ENCODE measurements at places on chromosomes 16 and 17. TPM values are rescaled to one million over a fixed set of nuclear protein-coding genes. Genes with fewer than 3 reads are reported as not detected.

The NPB gene
- total RNA-seq = 2.6 TPM

The ZNF232 gene
- total RNA-seq = 11.8 TPM

- no peak overlapping the region for H3K27ac ChIP-seq
- DNase-seq = no peak
- no peaks in the 10 kb centered on the region for H3K27me3 ChIP-seq
Measured at GRCh38 chr17:1239210-1239609, 31.0 kb upstream of the BHLHA9 start.

GRCh38 chr16:66903544-66904427 is 14.9 kb downstream of the CDH16 start:
- DNase-seq = no peak
- no peaks in the 10 kb centered on the region for H3K27me3 ChIP-seq

The SPATA32 gene
- not detected for total RNA-seq

DNA sequence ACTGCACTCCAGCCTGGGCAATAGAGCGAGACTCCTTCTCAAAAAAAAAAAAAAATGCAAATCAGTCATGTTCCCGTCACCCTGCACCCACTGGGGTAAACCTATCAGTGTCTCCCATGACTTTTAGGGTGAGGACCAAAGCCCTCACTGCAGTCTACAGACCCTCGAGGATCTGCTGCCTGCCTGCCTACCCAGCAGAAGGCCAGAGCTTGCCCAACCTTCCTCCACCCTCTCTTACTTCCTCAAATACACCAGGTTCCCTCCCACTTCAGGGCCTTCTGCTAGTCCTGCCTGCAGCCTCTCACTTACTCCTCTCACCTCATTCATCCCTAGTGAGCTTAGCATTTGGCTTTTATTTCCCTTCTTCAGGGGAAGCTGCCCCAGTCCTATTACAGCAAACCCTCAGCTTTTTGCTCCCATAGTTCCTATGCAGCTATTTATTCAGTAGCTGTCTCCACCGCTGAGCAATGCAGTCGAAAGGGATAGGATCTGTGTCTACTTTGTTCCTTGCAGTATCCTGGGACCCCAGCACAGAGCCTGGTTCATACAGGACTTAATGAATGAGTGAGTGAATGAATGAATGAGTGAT is 17.8 kb upstream of the TOB1 start:
- DNase-seq = no peak
- H3K4me1 ChIP-seq = peaks cover 31% of the 10 kb centered on the region
- H3K27me3 ChIP-seq = no peaks in the 10 kb centered on the region
- no peaks in the 10 kb centered on the region for H3K36me3 ChIP-seq

DNA sequence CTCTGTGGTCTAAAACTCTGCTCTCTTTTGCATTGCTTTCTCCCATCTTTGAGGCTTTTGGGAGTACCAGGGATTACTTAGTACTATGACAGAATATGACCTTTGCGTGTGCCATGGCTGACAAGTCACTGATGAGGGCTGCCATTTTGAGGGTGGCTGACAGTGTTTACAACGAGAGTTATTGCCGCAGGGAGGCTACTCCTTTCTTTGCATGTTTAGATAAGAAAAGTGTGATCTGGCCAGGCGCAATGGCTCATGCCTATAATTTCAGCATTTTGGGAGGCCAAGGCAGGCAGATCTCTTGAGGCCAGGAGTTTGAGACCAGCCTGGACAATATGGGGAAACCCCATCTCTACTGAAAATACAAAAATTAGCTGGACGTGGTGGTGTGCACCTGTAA is 77.5 kb downstream of the GSG1L start:
- H3K27me3 ChIP-seq = no peaks in the 10 kb centered on the region
- no peak overlapping the region for H3K27ac ChIP-seq
- H3K36me3 ChIP-seq = no peaks in the 10 kb centered on the region
- H3K4me3 ChIP-seq = no peak overlapping the region
- DNase-seq = no peak
- H3K4me1 ChIP-seq = no peaks in the 10 kb centered on the region

GRCh38 chr17:74467221-74467951 is 952 bp downstream of the CD300A start:
- H3K4me1 ChIP-seq = peaks cover 3% of the 10 kb centered on the region
- no peaks in the 10 kb centered on the region for H3K27me3 ChIP-seq
- H3K36me3 ChIP-seq = no peaks in the 10 kb centered on the region
- no peak for DNase-seq
- no peak overlapping the region for H3K27ac ChIP-seq

The YPEL2 gene
- 17.5 TPM for total RNA-seq

DNA sequence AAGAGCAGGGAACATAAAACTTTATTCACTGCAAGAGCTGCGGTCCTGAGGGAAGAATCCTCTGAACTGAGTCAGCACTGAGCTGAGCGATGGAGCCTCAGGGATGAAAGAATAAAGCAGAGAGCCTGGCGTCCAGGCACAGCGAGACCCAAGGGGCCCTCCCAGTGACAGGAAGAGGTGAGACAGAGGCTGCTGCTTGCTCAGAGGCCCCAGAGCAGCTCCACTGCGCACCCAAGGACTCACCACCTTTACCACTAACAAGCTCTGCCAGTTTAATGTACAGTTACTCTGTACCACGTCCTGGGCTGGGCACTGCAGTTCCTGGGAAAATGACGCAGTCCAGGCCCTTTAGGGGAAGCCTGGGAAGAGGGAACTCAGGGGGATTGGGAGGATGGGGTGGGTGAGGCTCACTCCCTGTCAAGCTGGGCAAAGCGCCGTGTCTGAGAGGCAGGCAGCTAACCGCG is 5.6 kb downstream of the GFAP start:
- peaks cover 4% of the 10 kb centered on the region for H3K27me3 ChIP-seq
- H3K36me3 ChIP-seq = no peaks in the 10 kb centered on the region
- DNase-seq = peak; percentile 24
- H3K4me3 ChIP-seq = no peak overlapping the region
- H3K4me1 ChIP-seq = peaks cover 20% of the 10 kb centered on the region

The DNAAF8 gene
- total RNA-seq = 0.23 TPM

- H3K4me3 ChIP-seq = no peak overlapping the region
- H3K36me3 ChIP-seq = no peaks in the 10 kb centered on the region
- H3K4me1 ChIP-seq = no peaks in the 10 kb centered on the region
- no peak for DNase-seq
Measured at GRCh38 chr16:78620291-78620690, 520.8 kb downstream of the WWOX start.

DNA sequence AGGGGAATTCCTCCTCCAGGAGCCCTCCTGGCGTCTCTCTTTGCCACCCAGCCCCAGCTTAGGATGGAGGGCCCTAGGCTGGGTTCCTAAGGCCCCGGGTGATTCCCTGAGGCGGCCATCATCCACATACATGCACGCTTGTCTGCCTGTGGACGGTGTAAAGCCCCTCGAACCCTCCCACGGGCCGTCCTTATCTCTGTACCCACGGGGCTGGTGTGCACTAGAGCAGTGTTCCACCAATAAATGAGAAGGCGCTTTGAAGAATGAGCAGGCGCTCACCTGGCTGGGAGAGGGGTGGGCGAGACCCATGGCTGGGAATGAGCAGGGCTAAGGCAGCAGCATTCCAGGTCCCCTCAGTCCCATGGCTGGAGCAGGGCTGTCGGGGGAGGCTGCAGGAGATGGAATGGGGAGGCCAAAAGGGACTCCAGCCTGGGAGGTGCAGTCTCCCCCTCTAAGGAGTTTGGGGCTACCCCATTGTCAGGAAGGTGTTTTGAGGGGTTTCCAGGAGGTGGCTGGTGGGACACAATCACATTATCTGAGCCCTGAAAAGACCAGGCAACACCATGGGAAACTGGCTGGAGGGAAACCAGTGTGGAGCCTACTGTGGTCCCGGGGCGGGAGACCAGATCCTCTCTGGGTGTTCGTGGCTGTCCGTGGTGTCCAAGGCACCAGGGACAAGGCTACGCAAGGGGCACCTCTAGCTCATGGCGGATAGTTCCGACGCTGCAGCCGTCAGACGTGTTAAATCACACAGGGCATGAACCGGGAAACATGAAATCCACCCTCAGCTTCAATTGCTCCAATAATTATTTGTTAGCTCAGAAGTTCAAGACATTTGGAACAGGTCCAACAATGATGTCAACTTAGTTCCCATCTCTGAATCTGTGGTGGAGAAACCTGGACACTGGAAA is 87.5 kb upstream of the DNAH17 start:
- DNase-seq = peak; percentile 30
- peaks cover 8% of the 10 kb centered on the region for H3K4me1 ChIP-seq
- no peaks in the 10 kb centered on the region for H3K27me3 ChIP-seq
- no peak overlapping the region for H3K4me3 ChIP-seq
- no peak overlapping the region for H3K27ac ChIP-seq

The TAT gene
- total RNA-seq = 3.9 TPM

- DNase-seq = peak; percentile 70
- H3K4me3 ChIP-seq = no peak overlapping the region
- peak overlapping the region; percentile 55 for H3K27ac ChIP-seq
- no peaks in the 10 kb centered on the region for H3K36me3 ChIP-seq
Measured at GRCh38 chr17:40490289-40490853, 11.1 kb downstream of the TNS4 start.

DNA sequence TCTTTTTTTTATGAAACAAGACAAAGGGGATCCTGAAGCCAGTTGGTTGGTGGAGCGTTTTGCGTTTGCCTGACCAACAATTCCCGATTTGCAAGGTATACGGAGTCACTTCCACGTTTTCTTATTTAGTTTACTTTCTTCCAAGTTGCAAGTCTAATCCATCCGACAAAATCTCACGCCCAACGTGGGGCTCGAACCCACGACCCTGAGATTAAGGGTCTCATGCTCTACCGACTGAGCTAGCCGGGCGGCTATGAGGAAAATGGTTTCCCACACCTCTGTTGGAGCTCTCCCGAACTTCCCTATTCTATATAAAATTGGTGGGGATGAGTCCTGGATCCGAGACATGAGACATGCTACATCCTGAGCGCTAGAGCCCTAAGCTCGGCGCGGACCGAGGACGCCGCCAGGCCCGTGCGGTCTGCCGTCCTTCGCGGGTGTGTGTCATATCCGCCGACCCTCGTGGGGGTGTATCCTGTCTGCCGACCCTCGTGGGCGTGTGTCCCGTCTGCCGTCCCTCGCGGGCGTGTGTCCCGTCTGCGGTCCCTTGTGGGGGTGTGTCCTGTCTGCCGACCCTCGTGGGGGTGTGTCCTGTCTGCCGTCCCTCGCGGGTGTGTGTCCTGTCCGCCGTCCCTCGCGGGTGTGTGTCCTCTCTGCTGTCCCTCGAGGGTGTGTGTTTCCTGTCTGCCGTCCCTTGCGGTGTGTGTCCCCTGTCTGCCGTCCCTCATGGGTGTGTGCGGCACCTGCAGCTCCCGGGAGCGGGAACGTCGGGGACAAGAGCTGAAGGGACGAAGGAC is 22.6 kb downstream of the ZNF213 start:
- H3K4me1 ChIP-seq = no peaks in the 10 kb centered on the region
- DNase-seq = peak; percentile 89
- peak overlapping the region; percentile 86 for H3K27ac ChIP-seq
- H3K36me3 ChIP-seq = no peaks in the 10 kb centered on the region
